Mesothelial cell of epicardium (in vitro differentiated cells): ENCODE measurements at places on chromosomes 1 and 21. TPM values are rescaled to one million over a fixed set of nuclear protein-coding genes. Genes with fewer than 3 reads are reported as not detected.

DNA sequence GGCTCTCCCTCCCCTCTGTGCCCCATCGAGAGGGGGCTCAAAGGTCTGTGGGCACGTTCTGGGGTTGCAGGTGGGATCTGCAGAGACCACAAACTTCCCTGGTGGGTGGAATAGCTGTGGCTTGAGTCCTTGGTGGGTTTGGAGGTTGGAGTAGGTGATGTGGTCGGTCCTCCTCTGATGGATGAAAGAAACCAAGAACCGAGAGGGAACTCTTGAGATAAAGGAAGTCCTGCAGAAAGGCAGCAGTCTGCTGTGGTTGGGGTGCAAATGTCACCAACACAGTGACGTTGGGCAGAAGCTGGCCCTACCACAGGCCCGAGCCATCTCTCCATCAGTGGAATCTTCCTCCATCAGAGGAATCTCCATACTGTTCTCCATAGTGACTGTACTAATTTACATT, 171.8 kb downstream of the FCRL5 start:
- H3K4me3 ChIP-seq = no peak overlapping the region
- H3K36me3 ChIP-seq = no peaks in the 10 kb centered on the region
- H3K4me1 ChIP-seq = no peaks in the 10 kb centered on the region

- no peaks in the 10 kb centered on the region for H3K27me3 ChIP-seq
- H3K27ac ChIP-seq = peak overlapping the region; percentile 90
Measured at GRCh38 chr1:169110689-169111447, 4.4 kb downstream of the ATP1B1 start.

DNA sequence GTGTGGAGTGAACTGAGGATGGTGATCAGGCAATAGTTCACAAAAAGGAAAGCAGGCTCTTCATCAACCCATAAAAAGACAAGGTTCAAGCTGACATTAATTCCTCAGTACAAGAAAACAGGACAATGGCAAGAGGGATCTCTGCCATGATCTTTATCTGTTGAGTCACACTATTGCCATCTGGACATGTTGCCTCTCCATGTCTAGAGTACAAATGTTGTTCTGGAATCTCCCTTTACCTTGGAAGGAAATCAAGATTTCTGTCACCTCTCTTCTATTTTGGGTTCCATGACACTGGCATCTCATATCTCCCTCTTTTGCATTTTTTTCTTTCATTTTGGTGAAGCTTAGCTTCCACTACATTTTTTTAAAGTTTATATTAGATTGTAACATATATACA, 329.1 kb downstream of the USP25 start:
- H3K4me3 ChIP-seq = no peak overlapping the region
- H3K27ac ChIP-seq = no peak overlapping the region
- peaks cover 8% of the 10 kb centered on the region for H3K4me1 ChIP-seq
- peaks cover 13% of the 10 kb centered on the region for H3K36me3 ChIP-seq
- no peaks in the 10 kb centered on the region for H3K27me3 ChIP-seq

- peak overlapping the region; percentile 1 for H3K27ac ChIP-seq
- no peaks in the 10 kb centered on the region for H3K4me1 ChIP-seq
- H3K27me3 ChIP-seq = no peaks in the 10 kb centered on the region
- peaks cover 18% of the 10 kb centered on the region for H3K36me3 ChIP-seq
- no peak overlapping the region for H3K4me3 ChIP-seq
- DNase-seq = no peak
Measured at GRCh38 chr1:153872934-153873333, 49.8 kb downstream of the GATAD2B start.

DNA sequence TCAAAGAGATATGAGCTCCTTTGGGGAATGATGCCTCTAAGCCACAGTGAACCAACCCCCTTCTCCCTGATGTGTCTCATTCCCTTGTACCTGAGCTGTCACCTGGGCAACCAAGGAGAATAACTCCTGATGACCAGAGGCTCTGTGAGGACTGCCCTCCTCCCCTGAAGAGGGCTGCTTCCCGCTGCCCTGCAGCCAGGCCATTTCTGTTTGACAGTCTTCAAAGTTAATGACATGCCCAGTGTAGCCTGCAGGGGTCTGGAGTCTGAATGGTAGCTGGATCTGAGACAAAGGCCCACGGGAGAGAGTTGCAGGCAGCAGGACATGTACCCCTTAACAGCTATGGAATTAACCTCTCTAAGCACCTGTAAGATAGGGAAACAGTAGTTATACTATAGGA, 3.4 kb upstream of the SLFNL1 start:
- H3K27me3 ChIP-seq = no peaks in the 10 kb centered on the region
- no peak for DNase-seq
- no peak overlapping the region for H3K4me3 ChIP-seq
- peaks cover 23% of the 10 kb centered on the region for H3K36me3 ChIP-seq
- H3K27ac ChIP-seq = no peak overlapping the region

- no peak overlapping the region for H3K27ac ChIP-seq
- no peak for DNase-seq
- H3K27me3 ChIP-seq = no peaks in the 10 kb centered on the region
- no peak overlapping the region for H3K4me3 ChIP-seq
- peaks cover 20% of the 10 kb centered on the region for H3K4me1 ChIP-seq
Measured at GRCh38 chr1:225644666-225645065, 8.3 kb downstream of the ENAH start.

The PHLDA3 gene
- 84.0 to 92.8 TPM (median 87.5 TPM) in 3 replicates for total RNA-seq

The GFI1 gene
- total RNA-seq = 0.34 to 0.58 TPM (median 0.41 TPM) in 3 replicates

The KIAA1614 gene
- 5.4 to 7.4 TPM (median 7.3 TPM) in 3 replicates for total RNA-seq

The UBL4B gene
- 10.2 to 11.7 TPM (median 10.7 TPM) in 3 replicates for total RNA-seq

The ROR1 gene
- 76.0 to 89.9 TPM (median 81.4 TPM) in 3 replicates for total RNA-seq

The RPE65 gene
- total RNA-seq = not detected in 3 replicates

The S100A7A gene
- total RNA-seq = not detected in 3 replicates

The KCNC4 gene
- total RNA-seq = 4.5 to 5.4 TPM (median 5.1 TPM) in 3 replicates

The SPRR4 gene
- total RNA-seq = not detected in 3 replicates

The AZIN2 gene
- total RNA-seq = 9.6 to 15.1 TPM (median 14.4 TPM) in 3 replicates

The SYT11 gene
- 0.20 to 0.51 TPM (median 0.45 TPM) in 3 replicates for total RNA-seq

The PER3 gene
- 11.1 to 11.5 TPM (median 11.1 TPM) in 3 replicates for total RNA-seq
